Stimulated activated CD8-positive, alpha-beta memory T cell treated with anti-CD3 and anti-CD28 coated beads, Interleukin-15, amount 100 ng/mL, for 24 hours (primary cell): ENCODE measurements at places on chromosomes 2 and 18.

GRCh38 chr2:11290713-11291112 is 53.7 kb downstream of the ROCK2 start:
- no peak for DNase-seq

DNA sequence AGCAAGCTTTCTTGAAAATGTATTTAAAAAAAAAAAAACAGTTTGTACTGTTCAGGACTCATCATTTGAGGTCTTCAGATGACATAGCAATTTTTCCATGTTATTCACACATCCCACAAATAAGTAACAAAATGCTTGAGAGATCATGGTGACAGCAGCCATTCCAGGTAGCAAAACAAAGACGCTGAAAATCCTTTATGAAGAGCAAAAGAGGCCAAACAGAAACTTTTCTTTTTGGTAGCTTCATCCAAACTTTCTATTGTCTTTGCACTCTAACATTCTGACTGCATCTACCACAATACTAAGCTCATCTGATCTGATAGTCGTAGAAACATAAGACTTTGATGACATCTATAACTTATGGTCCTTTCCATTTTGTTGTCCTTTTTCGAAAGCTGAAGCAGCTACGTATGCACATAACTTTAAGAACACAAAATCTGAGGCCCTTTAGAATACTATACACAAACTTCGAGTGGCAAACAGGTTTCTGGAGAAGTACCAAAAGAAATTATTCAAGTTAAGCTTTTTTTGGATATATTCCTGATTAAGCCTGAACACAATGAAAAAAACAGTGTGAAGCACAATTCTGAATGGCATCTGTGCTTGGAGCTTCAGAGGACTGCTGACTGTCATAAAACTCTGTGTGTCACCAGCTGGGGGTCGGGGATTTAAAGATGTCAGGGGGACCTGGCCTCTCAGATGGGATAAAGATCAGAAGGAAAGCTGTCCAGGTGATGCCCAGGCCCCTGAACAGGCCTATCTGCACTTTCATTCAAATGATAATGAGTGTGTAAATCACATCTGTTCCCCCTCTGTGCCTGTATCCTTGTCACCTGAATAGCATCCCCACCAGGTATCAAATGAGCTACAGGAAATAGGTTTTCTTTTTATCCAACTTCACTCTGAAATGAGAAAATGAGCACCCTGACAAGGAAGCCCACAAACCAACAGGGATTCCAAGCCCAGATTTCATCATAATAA is 75.8 kb downstream of the ZEB2 start:
- no peak for DNase-seq

DNA sequence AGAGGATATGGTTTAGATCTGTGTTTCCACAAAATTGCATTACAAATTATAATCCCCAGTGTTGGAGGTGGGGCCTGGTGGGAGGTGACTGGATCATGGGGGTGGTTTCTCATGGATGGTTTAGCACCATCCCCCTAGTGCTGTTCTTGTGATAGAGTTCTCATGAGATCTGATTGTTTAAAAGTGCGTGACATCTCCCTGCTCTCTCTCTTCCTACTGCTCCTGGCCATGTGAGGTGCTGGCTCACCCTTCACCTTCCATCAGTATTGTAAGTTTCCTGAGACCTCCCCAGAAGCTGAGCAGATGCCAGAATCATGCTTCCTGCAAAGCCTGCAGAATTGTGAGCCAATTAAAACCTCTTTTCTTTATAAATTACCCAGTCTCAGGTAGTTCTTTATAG is 33.1 kb downstream of the LHCGR start:
- no peak for DNase-seq

DNA sequence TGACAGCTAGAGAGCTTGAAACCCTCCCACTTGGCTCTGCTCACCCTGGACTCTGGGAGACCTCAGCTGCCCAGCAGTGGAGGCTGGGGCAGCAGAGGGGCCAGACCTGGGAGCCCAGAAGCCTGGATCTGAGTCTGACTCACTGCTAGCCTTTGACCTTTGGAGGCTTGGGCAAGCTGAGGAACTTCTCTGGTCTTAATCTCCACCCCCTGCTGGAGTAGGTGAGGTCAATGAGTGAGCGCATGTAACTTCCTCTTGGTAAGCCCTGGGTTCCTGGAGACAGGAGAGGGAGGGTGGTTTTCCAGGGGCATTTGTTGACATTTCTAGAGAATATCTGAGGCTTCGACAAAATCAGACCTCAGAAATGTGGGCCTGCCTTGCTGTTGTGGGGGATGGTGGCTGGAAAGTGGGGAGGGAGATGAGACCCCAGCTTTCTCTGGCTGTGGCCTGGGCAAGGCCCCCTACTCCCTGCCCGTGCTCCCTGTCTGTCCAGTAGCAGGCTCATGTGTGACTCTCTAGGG is 73.0 kb upstream of the YWHAQ start:
- DNase-seq: no peak

DNA sequence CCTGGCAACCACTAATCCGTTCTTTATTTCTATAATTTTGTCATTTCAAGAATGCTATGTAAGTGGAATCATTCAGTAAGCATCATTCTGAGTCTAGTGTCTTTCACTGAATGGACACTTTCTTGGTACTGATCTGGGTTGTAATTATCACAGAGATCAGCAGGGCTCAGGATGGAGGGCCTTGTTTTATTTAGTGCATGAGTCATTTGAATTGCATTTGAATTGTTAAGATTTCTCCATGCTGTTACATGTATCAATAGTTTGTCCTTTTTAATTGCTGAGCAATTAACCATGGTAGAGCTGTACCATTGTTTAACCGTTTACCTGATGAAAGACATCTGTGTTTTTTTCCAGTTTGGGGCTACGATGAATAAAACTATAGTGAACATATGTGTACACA is 256.4 kb downstream of the THSD7B start:
- DNase-seq: no peak
